LoVo (cell line): ENCODE measurements at places on chromosomes 3 and 15.

DNA sequence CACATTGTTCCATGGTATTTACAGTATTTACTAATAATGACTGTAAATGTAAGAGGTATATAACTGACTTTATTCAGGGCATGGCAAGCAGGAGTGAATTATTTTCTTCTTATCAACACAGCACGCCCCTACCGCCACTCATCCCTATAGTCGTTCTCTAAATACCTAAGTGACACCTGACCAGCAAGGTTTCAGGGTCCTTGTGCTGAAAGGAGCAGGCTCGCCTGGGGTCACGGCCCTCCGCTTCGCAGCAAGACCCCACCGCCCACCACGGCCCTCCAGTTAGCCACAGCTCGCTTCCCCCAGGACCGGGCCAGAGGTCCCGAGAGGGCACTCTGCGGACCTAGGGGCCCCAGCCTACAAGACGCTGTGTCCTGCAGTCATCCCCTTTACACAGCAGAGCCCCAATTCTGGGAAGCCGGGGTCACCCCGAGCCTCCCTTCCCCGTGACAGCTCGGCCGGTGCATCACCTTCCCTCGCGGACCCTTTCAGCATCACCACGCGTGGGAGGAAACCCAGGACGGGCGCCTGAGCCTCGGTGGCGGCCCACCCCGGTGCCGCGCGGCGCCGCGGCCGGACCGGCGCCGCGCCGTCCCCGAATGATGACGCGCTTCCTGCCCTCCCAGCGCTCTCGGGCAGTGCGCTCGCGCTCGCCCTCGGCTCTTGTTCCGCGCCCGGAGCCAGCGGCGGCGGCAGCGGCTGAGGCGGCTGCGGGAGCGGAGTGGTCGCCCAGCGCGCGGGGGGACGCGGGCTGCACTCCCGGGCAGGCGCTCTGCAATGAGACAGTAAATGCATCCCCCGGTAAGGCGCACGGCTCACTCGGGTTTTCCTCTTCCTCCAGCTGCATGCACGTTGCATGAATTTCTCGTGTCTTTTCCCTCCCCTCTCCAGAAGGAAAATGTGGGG is 225.1 kb upstream of the C2CD4B start:
- DNase-seq: peak; percentile 89

GRCh38 chr3:154943981-154944380 is 136.1 kb upstream of the MME start:
- DNase-seq: no peak

GRCh38 chr3:41640076-41640475 is 321.8 kb downstream of the ULK4 start:
- DNase-seq: no peak

DNA sequence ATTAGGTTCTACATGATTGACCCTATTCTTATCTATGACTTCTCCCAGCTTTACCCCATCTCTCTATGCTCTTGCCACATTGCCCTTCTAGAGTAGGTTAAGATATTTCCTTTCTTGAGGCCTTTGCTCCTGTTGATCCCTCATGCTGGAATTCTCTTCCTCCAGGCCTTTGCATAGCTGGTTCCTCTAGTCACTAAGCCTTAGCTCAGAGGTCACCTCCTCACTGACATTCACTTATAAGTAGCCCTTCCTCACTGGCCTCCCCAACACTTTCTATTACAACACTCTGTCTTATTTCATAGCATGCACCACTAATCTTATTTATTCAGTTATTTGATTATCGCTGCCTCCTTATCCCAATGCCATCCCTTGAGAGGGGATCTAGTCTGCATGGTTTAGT is 228.4 kb upstream of the COL8A1 start:
- DNase-seq: no peak

GRCh38 chr15:74790080-74790916 is 8.4 kb downstream of the CSK start:
- no peak for DNase-seq

DNA sequence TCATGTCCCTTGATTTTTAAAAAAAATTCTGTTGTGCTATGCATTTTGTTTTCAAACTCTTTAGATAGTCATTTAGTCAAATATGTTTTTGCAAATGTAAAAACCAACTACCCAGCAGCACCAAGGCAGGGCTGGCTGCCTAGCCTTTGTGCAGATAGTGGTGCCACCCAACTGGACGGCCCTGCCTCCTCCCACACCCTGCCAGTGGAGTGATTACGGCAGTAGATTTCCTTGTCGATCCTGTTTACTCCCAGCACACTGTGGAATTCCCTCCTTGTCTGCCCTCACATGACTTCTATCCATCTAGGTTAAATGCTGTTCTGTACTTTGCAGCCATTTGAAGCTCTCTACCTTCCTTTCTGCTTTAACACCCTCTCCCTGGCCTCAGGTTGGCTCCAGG is 79.4 kb upstream of the PLXNA1 start:
- no peak for DNase-seq

DNA sequence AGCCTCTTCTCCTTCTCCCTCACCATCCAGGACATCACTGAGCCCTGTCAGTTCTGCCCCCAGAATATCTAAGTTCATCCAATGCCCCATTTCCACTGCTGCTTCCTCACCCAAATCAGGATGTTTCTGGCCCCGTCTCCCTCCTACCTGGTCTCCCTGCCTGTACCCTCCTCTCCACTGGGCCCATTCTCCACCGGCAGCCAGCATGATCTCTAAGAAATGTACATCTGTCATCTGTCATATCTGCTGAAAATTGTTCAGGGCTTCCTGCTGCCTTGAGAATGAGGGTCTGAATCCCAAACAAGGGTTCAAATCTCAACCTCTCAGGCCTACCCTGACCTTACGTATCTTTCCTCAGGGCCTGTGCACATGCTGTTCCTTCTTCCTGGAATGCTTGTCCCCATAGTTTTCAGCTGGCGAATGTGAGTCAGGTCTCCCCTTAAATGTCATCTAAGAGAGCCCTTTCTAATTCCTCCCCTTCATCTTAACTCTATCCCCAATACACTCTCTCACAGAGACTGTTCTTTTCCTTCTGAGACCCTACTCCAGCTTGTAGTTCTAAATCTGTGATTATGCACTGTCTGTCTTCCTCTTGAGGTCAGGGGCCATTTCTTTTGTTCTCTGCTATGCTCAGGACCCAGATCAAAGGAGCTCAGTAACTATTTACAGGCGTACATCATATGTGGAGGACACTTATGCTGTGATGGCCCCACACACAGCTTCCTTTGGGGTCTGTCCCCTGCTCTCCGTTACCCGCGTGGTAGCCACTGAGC is 40.8 kb downstream of the SMAD3 start:
- DNase-seq: no peak

DNA sequence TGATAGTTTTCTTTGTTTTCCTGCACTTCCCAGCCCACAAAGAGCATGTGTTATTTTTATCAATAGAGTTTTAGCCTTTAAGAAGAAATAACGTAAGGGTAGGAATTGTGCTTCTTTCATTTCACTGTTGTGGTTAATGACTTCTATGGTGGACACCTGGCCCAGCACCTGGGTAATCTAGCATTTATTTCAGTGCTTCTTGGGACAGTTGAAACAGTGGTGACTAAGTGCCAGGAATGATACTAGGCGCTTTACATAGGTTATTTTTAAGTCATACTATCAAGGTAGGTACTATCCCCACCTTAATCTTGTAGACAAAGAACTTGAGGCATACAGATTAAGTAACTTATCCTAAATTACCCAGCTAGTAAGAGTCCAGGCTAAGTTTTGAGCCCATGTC is 243.8 kb downstream of the SOX2 start:
- no peak for DNase-seq

- no peak for DNase-seq
These were observed 39.8 kb downstream of the CEMIP start for GRCh38 chr15:80819001-80819400.

- DNase-seq: peak; percentile 27
These were observed 13.3 kb downstream of the VPS8 start for GRCh38 chr3:184825121-184825820.

DNA sequence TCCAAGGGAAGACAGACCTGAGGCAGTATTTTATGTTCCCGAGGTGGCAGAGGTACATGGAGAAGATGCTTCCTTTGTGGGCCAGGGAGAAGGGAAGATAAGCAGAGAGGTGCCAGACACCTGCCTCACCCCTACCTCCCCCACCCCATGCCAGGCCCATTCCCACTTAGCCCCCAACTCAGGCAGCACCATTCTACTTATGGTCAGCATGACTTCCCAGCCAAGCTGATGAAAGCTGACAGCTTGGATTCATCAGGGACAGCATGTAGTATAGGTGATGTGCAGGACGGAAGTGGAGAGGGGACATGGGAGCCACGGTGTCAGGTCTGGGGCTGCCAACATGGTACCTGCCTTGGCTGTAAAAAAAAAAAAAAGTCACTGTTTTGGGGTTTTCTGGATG is 57.5 kb upstream of the CSPG4 start:
- DNase-seq: no peak

DNA sequence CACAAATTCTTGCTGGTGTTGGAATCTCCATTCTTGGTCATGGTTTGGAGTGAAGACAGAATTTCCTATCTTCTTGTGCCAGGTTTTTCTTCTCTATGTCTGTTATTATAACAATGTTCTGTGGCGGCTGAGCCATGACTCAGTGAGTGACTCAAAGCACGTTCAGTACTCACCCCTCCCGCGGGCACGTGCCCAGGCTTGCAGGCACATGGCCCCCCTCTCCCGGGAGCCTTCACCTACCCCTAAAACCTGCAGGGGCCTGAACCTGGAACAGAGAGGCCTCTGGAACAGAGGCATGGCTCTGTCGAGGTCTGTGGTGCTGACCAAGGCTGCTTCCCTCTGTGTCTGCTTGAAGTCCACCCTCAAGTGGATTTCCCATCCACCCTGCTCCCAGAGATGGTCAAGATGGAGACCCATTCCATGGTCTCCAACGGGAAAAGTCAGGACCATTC is 27.6 kb downstream of the PLXNB1 start:
- peak; percentile 55 for DNase-seq

DNA sequence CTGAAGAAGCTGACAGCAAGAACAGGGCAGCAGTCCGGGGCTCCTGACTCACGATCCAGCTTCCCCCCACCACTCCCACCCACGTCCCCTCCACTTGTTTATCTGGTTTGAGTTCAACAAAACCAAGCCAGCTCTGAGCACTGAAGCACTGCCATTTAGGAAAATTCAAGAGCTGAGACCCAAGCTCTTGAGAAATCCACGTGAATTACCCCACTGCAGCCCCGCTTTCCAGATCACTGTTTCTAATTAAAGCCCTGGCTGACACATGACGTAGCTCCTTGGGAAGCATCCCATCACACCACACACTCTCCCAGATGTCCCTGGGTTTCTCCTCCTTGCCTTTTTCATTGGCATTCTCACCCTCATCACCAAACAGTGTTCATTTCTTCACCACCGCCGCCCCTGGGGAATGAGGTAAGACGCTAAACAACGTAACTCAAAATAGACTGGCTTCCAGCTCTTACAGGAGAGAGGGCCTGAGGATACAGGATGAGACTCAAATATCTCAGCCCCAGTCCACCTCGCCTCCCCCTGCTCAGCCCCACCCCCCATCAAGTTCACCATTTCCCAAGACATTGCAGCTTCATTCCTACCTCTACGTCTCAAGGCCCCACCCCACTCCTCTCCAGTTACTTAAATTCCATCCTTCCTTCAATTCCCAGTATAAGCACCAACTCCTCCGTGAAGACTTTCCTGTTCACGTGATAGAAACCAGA is 95.4 kb downstream of the SRGAP3 start:
- no peak for DNase-seq

DNA sequence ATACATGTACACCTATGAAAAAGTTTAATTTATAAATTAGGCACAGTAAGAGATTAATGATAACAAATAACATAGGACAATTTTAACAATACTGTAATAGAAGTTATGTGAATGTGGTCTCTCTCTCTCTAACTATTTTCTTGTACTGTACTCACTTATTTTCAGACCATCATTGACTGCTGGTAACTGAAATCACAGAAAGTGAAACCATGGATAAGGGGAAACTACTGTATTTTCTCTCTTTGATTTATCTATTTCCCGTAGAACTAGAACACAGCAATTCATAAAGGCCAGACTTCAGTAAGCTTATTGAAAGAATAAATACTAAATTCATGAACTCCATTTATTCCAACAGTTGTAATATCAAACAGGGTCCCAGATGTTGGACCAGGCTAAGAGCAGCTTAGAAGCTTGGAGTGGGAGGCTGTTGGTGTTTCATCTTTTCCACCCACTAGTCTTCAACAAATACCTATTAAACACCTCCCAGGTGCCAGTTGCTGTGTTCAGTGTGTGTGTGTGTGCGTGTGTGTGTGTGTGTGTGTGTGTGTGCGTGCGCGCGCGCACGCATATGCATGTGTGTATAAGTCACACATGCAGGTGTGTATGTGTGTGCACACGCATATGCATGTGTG is 235.4 kb downstream of the FOXP1 start:
- no peak for DNase-seq

DNA sequence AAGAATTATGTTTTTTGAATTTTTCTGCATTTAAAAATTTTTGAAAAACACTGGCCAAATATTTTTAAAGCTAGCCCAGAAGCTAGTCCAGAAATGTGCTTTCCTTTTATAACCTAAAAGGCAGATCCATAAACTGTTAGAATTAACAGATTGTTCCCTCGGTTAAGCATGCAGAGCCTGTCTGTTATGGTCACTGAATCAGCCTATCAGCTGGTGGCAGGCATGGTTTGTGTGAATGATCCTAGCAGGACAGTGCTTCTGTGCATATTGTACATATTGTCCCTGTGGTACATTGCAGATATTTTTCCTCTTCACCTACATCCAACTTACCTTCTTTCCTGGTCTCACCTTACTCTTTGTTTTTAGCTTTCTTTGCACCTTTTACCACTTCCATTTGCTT is 53.3 kb downstream of the RARB start:
- no peak for DNase-seq

GRCh38 chr3:55819005-55819404 is 331.9 kb upstream of the WNT5A start:
- no peak for DNase-seq

DNA sequence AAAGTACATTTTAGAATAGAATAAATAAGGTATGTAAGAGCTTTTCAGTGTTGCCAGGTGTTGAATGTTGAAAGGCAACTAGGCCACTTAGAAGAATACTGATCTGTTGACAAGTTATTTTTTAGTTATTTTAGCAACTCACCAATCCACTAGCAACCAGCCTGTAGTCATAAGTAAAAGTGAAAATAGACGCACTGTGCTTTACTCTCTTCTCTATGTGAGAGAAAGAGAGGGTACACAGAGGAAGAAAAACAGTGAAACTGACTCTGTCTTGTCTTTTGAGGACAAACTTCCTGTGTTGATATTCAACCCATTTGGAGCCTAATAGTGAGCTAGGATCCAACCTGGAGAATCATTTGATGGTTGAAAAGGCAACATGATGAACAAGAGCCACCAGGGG is 327.1 kb upstream of the GOLIM4 start:
- DNase-seq: no peak
